ENCODE measurements at places on chromosomes 13 and 19.

GRCh38 chr19:6020972-6021805, 43.2 kb upstream of the RANBP3 start:
- DNase-seq, result no peak

- no peak for DNase-seq
These were observed 406.2 kb downstream of the KLF5 start for GRCh38 chr13:73464758-73465616.

DNA sequence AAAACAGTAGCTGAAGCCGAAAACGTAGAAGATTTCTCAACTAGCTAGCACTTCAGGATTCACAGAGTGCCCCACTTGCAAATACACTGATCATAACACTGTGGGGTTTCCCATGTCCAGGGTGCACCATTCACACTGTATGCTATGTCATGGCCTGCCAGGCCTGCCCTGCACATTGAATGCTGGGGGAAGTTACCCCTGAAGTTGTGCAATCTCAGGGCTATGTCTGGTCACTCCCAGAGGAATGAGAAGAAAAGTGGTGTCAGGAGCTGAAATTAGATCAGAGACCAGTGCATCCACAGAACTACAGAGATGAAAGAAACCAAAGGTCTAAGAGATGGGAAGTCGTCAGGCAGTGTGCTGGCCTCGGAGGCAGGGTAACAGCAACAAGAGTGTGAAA, 196.8 kb downstream of the RAP2A start:
- no peak for DNase-seq

GRCh38 chr13:54261856-54262255, 1233.2 kb downstream of the OLFM4 start:
- DNase-seq, result no peak

GRCh38 chr13:31898378-31899071, 133.0 kb upstream of the FRY start:
- DNase-seq, result peak; percentile 13

GRCh38 chr13:99313501-99313900, 6.3 kb upstream of the GPR183 start:
- DNase-seq, result no peak

GRCh38 chr13:97712770-97713169, 240.7 kb upstream of the IPO5 start:
- DNase-seq, result no peak

GRCh38 chr19:47703301-47703700, 9.9 kb upstream of the EHD2 start:
- no peak for DNase-seq

GRCh38 chr13:99601535-99601934, 100.3 kb downstream of the TM9SF2 start:
- no peak for DNase-seq

- no peak for DNase-seq
These were observed 65.4 kb upstream of the WDFY2 start for GRCh38 chr13:51518827-51519226.

- no peak for DNase-seq
These were observed 1.8 kb upstream of the ONECUT3 start for GRCh38 chr19:1751367-1752008.

DNA sequence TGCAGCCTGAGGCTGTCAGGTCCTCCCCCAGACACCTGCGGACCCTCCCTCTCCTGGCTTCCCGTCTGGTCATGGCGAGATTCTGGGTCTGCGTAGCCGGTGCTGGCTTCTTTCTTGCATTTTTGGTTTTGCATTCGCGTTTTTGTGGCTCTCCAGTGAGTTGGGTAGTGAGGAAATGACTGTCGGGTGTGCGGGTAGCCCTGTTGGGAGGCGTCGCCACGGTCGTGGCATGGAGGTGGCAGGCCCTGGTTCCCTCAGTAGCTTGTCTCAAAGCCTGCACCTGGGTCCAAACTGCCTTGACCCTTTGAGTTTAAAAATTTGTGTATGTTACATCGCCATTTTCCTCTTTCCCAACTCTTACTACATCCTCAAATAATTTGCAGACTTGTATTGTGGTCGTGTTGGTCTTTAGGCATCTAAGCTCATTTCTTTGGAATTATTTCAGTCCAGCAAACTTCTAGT, 344 bp downstream of the NHLRC3 start:
- DNase-seq, result peak; percentile 73

DNA sequence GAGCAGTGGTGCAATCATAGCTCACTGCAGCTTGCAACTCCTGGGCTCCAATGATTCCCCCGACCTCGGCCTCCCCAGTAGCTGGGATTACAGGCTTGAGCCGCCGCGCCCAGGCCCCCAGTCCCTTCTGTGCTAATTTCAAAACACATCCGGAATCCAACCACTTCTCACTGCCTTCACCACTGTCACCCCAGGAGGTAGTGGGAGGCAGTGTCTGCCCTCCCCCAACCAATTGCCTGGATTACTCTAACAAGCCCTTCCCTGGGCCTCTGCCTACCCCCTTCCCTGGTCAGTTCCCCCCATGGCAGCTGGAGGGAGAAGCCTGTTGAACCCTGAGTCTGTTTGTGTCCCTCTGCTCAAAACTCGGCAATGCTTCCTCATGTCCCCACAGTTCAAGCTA, 2.3 kb downstream of the PRAM1 start:
- no peak for DNase-seq

GRCh38 chr19:2043251-2043641, 7.8 kb downstream of the MKNK2 start:
- DNase-seq, result no peak

DNA sequence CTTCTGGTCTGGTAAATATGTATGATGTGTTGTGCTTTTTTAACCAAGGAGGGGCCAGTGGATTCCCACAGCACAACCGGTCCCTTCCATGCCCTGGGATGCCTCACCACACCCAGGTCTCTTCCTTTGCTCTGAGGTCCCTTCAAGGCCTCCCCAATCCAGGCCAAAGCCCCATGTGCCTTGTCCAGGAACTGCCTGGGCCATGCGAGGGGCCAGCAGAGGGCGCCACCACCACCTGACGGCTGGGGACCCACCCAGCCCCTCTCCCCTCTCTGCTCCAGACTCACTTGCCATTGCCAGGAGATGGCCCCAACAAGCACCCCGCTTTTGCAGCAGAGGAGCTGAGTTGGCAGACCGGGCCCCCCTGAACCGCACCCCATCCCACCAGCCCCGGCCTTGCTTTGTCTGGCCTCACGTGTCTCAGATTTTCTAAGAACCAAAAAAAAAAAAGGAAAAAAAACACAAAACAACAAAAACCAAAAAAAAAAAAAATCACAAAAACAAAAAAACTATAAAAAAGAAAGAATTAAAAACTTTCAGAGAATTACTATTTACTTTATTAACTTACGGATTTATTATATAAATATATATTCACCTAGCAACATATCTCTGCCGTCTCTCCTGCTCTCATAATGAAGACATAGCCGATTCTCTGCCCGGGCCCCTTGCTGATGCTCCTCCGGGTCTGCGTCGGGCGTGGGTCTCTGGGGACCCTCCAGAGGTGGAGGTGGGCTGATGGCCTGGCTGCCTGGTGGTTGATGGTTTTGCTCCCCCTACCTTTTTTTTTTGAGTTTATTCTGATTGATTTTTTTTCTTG, 14.4 kb downstream of the CAPN12 start:
- peak; percentile 80 for DNase-seq

DNA sequence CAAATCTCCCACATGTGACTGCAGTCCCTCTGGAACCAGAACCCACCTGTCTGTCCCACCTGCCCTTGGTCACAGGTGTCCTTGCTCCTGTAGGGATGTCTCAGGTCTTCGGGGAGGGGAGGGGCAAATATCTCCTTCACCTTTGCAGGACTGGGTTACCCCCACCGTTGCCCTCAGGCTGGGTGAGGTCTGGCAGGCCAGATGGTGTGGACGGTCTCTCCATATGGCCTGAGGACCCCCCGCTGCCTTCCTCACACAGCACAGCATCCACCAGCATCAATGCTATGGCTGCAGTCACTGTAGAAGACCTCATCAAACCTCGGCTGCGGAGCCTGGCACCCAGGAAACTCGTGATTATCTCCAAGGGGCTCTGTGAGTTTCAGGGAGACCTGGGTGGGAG, 10.0 kb downstream of the SLC5A5 start:
- no peak for DNase-seq

- DNase-seq, result no peak
These were observed 12.7 kb downstream of the SUGT1 start for GRCh38 chr13:52665325-52665724.

DNA sequence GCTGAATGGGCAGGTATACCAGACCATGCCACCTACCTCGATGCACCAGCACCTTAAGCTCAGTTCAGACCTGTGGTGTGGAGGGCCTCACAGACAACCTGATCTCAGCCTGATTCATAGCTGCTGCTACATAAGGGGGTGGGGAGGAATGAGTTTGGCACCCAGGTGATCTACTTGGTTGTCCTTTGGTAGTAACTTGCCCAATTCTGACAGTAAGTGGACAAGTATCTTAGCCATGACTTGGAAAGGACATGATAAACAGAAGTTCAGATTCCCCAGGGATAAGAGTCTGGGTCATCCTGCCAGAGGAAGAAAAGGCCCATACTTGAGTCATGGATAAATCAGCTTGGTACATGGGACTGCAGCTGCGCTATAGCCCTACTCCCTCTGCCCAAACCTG, 28.4 kb upstream of the SOHLH2 start:
- no peak for DNase-seq

DNA sequence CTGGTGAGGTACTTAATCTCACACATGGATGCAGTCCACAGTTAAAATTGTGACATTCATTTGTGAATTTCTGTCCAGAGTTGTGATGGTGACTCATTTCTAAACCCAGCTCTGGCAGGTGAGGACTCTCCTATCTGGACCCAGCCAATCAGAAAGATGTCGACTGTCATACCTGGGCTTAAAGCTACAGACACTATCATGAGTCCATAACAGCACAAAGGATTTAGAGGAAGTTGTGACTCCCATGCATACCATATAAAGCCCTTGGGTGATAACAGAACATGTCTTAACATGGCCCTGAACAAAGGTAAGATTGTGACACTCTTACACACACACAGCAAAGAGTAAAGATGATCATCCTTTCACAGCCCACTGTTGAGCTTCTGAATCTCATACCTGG, 59.7 kb upstream of the ZNF724 start:
- no peak for DNase-seq

- no peak for DNase-seq
These were observed 2810.0 kb downstream of the PCDH9 start for GRCh38 chr13:64420181-64420580.

- DNase-seq, result peak; percentile 65
These were observed 8.1 kb downstream of the NKPD1 start for GRCh38 chr19:45152504-45153338.

GRCh38 chr19:1090731-1091543, 4.2 kb downstream of the POLR2E start:
- no peak for DNase-seq

All from activated CD4-positive, alpha-beta T cell treated with anti-CD3 and anti-CD28 coated beads, Interleukin-2, amount 10 ng/mL, durations not matched to agents 7 days and 5 days (primary cell).